ENCODE measurements at places on chromosomes 12 and 14.

DNA sequence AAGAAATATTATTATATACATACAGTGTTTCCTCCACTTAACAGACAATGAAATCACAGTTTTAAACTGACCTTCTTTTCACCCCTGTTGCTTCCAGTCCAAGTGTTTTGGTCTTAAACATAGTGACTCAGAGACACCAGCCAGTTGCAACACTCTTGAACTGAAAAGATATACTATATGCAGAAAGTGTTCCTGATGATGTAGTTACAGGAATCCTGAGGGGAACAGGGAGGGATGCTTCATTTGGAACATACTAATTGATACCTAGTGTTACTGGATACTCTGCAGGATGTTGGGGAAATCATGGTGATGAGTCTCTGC, 420.8 kb downstream of the CCDC91 start:
- DNase-seq, result no peak

DNA sequence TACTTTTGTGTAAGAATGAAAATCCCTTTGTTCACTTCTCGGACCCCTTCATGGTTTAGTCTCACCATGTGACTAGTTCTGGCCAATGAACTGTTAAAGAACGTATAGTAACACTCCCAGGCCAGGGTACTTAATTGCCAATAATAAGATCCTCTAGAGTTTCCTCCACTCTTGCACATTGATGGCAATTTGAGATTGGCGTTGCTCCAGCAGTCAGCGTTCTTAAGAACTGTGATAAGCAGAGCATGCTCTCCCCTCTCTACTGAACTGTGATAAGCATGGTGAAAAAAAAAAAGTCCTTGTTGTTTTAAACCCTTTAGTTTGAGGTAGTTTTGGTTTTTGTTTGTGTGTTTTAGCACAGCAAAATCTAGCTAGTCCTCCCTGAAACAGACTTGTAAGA, 854.5 kb downstream of the SLC6A15 start:
- DNase-seq, result no peak

GRCh38 chr14:77985211-77985615, 185.0 kb upstream of the NRXN3 start:
- DNase-seq, result no peak

DNA sequence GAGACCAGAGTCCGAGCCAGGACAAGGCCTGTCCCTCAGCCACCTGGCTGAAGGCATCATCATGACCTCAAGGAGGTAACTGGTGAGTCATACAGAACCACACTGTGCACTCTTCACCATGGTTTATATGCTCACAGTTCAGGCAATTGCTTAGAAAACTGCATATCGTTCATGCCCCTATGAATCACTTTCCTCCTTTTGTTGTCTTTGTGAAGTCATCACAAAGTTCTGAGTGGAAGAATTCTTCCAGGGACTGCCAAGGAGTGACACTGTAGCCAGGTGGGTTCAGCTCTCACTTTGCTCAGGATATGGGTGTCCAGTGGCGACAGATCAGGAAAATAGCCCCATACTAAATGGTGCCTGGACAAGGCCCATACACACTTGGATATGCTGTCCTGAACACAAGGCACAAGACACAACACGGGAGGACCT, 92.5 kb downstream of the DPF3 start:
- DNase-seq, result no peak

DNA sequence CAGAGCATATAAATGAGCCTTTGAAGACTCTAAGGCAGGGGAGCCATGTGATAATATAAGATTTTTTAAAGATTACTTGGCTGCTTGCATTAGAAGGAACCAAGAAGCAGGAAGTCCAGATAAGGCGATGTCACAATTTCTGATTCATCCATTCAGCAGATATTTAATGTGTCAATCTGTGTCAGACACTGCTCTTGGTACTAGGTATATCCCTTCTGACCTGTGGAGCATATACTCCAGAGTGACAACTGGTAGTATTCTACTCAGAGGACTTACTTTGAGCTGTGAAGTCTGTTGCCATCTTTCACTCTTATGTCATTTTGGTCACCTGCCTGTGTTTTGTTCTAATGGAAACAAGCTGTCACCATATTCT, 10.7 kb downstream of the EID3 start:
- no peak for DNase-seq

- DNase-seq, result peak; percentile 32
Observed at GRCh38 chr14:22553445-22553844, 35.6 kb downstream of the DAD1 start.

- no peak for DNase-seq
Observed at GRCh38 chr14:33570694-33571310, 380.1 kb downstream of the EGLN3 start.

DNA sequence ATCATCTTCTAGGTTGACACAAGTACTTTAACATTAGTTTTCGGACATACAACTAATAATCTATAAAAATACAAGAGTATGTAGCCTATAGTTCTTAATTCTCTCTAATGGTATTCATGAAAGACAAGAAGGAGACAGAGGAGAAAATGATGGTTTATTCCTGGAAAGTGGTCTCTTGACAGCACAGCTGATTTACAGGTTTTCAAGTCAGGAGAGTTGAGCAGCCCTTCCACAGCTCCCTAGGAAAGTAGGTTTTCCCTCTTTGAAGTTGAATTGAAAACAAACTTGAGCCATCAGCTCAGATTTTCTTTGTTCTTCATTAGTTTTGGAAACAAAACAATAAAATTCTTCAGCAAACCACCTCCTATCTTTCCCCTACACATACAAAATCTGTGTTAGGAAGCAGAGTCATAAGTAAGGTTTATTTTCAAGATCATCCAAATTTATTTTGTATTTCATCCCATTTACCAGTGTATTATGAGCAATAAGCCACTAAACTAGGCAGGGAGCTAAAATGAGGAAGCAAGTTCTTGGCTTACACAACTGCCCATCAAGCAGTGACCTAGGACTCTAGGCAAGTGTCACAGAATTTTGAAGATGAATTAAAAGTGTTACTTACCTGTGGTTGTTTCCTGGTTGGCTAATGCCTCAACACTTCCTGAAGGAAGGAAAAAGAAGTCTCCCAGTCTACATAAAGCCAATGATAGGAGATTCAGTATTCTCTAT, 357.0 kb downstream of the BCAT1 start:
- DNase-seq, result no peak

- no peak for DNase-seq
Observed at GRCh38 chr12:20262119-20262518, 106.2 kb upstream of the PDE3A start.

DNA sequence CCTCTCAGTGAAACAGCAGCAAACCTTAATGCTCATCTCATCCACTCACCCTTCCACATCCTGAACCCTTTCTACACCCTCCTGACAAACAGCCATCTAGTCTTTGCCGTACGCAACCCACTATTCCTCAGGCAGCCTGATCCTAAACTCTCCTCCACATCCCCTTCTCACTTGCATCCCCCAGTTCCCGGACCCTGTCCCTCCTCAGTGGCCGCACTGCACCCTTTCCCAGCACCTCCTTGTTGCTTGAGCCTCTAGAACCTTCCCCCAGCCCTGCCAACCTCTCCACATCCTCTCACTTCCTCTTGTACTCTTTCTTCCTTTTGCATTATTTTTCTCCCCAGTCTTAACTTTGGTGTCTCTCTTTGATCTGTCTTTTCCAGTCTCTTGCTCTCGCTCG, 42.9 kb downstream of the IQSEC3 start:
- no peak for DNase-seq

GRCh38 chr12:106291342-106291741, 11.2 kb upstream of the TCP11L2 start:
- no peak for DNase-seq

GRCh38 chr12:50790081-50790480, 26.2 kb downstream of the ATF1 start:
- DNase-seq, result no peak

- DNase-seq, result no peak
Observed at GRCh38 chr12:12450043-12450471, 93.2 kb downstream of the BORCS5 start.

GRCh38 chr14:88195676-88196075, 127.4 kb downstream of the KCNK10 start:
- DNase-seq, result no peak
